ENCODE measurements at places on chromosomes 7 and 10.

DNA sequence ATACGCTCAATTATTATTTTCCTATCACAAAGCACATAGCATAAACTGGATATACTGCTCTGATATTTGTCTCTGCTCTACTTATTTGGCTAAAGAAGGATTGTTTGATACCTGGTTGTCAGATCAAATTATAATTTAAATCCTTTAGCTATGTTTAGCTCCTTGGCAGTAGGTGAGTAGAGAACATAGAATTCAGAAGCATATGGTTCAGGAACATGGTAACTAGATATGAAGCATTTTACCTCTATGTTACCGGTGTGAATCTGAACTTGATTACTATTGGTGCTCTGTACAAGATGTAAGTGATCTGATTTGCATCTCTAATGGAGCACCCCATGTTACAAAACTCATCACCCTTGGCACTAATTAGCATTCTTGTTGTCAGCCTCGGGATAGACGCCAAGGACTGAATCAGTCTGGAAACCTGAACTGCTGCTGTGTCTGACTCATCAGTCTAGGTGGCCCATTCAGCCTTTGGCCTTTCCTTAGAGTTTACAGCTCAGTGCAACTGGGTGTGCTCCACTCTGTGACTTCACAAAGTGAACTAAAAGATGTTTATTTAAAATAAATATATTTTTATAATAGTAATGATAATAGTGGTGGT is 12.3 kb upstream of the MYPN start:
- DNase-seq, result no peak

- no peak for DNase-seq
These were observed 140.9 kb upstream of the NRBF2 start for GRCh38 chr10:62992145-62992721.

DNA sequence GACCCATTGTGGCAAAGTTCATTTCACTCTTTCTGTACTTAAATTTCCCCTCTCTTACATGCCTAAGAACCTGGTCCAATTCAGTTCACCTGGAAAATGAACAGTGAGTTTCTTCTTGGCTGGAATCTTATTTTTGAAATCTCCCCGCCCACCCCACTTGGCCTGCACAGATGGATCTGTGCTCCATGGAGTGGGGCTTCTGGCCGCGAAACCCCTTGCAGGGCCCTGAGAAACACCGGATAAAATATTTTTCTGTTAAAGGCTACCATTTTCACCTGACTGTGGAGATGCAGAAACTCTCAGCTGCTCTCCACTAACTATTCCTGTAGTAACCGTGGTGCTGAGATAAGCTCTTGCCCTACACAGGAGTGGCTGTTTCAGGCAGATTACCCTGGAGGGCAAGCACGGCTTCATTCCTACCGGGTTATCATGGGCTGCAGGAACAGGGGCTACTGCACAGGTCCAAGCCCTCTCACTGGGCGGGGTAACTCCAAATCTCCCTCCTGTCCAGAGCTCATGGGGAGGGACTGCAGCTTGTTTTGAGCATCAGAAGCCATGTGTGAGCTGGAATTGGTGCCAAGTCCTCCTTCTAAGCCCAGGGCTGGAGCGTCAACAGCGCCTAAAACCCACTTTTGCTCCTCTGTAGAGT is 118.9 kb downstream of the PRPF18 start:
- no peak for DNase-seq

GRCh38 chr7:137439829-137440825 is 96.6 kb upstream of the PTN start:
- no peak for DNase-seq

DNA sequence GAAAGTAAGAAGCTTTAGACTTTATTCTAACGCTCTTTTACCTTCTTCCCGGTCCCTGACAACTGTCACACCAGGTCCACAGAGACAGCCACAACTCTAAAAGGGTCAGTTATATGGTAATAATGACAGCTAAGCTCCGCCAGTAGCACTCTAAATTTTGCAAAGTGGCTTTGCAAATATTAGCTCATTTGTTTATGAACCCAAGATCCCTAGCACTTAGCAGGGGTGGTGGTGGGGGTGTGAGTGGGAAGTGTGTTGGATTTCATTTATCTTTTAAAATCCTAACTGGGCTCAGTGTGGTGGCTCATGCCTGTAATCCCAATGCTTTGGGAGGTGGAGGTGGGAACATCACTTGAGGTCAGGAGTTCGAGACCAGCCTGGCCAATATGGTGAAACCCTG is 34.8 kb upstream of the SDK1 start:
- DNase-seq, result no peak

GRCh38 chr10:55001422-55001821 is 200.4 kb upstream of the PCDH15 start:
- DNase-seq, result no peak

- DNase-seq, result no peak
These were observed 4.7 kb upstream of the ITPRIP start for GRCh38 chr10:104342941-104343411.

GRCh38 chr7:134420424-134421125 is 38.3 kb downstream of the AKR1B1 start:
- DNase-seq, result no peak

- no peak for DNase-seq
These were observed 312.8 kb downstream of the LRMDA start for GRCh38 chr10:75744261-75744660.

DNA sequence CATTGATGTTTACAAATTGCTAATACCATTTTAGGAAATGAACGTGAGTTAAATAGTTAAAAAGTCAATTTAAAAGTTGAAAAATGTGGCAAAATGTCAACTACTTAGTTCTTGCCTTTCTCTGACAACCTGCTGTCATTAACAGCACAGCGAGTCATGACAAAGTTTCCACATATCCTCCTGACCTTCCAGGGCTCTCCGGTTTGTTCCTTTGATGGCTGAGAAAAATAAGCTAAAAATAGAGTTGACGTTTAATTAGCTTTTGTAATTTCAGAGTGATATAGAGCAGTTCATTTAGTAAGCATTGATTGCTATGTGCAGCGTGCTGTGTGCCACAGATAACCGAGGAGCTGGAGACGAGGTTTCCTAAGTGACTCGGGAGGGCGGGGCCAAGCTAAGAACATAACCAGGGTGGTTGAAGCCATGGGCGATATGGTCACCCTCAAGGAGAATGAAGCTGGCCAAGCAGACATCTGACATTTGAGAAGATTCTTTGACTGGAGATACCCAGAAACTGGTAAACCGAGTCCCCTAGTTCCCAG is 47.9 kb downstream of the OGDH start:
- DNase-seq, result no peak

DNA sequence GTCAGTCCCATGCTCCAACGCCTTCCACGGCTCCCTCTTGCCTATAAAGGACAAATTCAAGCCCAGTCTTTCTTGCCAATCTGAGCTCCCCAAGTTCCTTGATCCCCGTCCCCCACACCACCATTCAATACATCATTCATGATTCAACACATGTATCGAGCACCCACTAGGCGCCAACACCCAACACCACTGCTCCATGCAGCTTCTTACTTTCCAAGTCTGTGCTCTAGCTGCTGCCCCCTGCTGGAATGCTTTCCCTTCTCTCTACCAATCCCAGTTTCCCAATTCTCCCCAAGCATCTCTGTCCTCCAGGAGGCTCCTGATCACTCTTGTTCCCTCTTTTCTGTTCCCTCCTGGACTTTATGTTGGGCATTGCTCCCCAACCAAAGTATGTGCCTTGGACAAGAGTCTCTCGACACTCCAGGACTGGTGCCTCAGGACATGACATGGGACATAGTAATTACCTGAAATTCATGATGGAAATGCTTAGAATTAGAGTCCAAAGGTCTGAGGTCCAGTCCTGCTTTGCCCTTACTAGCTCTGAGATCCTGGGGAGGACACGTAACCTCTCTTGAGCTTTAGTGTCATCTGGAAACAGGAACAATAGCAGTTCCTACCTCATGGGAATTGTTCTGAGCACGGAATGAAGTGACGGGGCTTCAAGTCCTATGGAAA is 172.7 kb downstream of the NEURL1 start:
- DNase-seq, result no peak

Measured in stimulated activated CD8-positive, alpha-beta memory T cell treated with anti-CD3 and anti-CD28 coated beads, Interleukin-4, amount 100 ng/mL, for 4 hours (primary cell).